ENCODE measurements at places on chromosomes 7 and 10. TPM values are rescaled to one million over a fixed set of nuclear protein-coding genes. Genes with fewer than 3 reads are reported as not detected.

DNA sequence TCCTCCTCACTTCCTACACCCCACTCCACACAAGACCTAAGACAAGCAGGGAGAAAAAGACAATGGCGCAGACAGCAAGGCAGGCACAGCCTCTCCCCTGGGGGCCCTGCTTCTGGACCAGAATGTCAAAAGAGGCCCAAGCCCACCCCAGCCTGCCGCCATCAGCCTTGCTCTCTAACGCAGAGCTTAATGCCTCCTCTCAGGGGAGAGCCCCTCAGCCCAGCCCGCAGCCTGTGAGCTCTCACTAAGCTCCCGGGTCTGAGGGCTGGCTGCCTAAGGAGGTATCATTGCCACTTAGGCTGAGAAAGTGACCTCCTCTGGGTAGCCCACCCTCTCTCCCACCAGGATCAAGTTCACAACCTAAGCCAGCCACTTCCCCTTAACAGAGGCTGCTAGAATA lies 16.7 kb downstream of the SLIT1 start:
- no peak for DNase-seq

DNA sequence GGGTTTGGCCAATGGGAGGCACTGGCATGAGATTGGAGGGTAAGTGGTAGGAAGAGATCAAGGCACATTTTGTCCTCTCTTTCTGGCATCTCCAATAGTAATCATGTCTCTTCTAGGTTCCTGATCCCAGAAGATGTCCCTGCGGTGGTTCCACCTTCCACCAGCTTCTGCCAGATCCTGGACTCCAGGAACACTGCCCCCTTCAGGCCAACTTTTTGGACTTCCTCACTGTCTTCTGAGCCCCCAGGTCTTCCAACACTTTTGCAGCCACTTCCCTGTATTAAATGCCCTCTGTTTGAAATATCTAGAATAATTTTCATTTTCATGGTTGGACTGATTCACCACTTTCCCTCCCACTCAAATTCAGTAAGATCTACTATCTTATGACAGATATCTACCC lies 60.9 kb downstream of the BAMBI start:
- DNase-seq = no peak

- DNase-seq = no peak
Measured at GRCh38 chr7:24436131-24436920, 136.9 kb upstream of the PALS2 start.

- peak; percentile 69 for DNase-seq
Measured at GRCh38 chr7:44639671-44640321, 33.4 kb downstream of the OGDH start.

GRCh38 chr7:117132321-117133120 lies 179.2 kb downstream of the ST7 start:
- DNase-seq = peak; percentile 97

- DNase-seq = peak; percentile 8
Measured at GRCh38 chr7:108296911-108297310, 159.3 kb downstream of the NRCAM start.

- DNase-seq = no peak
Measured at GRCh38 chr10:95785942-95786669, 30.1 kb downstream of the ENTPD1 start.

GRCh38 chr10:16049050-16049449 lies 188.7 kb upstream of the MINDY3 start:
- peak; percentile 3 for DNase-seq

GRCh38 chr7:80876894-80877414 lies 41.9 kb downstream of the SEMA3C start:
- peak; percentile 66 for DNase-seq

GRCh38 chr10:84344526-84344925 lies 16.1 kb downstream of the CCSER2 start:
- no peak for DNase-seq

GRCh38 chr7:93390660-93391059 lies 158.5 kb downstream of the VPS50 start:
- DNase-seq = no peak

- no peak for DNase-seq
Measured at GRCh38 chr7:33888166-33888565, 17.2 kb upstream of the BMPER start.

DNA sequence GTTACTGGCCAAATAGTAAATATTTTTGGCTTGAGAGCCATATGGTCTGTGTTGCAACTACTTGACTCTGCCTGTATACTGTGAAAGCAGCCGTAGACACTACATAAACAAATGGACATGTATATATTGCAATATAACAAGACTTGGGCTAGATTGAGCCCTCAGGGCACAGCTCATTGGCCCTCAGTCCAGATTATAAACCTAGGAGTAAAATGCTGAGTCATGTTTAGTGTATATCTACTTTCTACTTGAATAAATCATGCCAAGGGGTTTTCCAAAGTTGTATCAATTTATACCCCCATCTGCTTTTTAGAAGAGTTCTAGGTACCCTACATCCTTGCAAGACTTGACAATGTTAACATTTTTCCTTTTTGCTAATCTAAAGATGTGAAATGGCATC lies 27.4 kb upstream of the POU6F2 start:
- no peak for DNase-seq

DNA sequence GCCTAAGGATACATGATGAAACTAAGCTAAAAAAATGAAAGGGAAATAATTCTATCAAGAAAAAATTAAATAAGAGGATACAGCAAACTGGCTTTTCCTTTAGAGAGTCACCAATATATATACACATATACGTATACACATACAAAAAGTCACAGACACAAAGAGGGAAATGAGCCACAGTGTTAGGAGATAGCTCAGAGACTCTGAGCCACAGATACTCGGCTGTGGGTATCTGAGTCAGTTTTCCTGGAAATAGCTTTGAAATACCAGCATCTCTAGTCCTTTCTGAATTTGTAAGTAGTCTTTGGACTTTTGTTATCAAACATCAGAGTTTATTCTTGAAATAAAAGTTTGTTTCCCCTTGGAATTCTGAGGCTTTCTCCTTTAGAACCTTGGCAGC lies 111.8 kb downstream of the TBXAS1 start:
- no peak for DNase-seq

DNA sequence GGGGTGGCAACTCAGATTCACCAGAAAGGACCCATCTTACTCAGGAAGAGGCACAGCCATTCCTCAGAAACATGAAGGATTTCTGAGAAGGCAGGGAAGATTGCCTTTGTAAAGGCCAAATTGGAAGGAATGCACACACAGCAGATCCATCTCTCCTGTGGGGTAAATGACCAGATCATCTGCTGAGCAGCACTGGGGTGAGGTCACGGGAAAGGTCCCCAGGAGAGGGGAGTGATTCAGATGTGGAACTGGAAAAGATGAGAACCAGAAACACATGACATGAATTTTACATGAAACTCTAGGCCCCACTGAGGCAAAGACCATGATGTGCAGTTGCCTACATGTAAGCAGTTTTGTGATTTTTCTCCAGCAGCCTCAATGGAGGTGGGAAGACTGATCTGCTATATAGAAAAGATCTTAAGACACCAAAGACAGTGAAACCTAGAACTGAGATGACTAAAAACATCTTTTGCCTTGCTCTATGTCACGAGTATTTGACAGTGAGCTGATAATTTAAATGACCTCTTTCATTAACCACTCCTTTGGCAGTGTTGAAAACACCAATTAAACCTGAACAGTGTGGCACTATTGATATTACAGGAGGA lies 91.6 kb downstream of the AMPH start:
- DNase-seq = no peak

GRCh38 chr10:69636626-69637605 lies 6.9 kb downstream of the FAM241B start:
- DNase-seq = peak; percentile 20

DNA sequence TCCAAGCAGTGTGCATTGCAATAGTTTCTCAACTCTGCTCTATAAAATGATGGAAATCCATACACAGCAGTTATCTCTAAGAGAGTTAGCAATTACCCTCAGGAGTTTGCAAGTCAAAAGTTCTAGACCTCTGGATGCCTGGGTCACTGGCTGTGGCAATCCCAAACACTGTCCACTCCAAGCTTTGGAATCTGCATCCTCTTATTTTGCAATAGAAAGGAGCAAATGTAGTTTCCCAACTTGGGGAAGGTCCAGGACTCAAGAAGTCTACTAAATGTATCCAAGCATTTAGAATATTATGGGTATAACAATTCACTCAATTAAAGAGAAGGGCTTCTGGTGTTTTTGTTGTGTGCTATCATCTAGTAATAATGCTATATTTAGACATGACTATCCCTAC lies 131.3 kb upstream of the NRP1 start:
- DNase-seq = peak; percentile 22

- peak; percentile 28 for DNase-seq
Measured at GRCh38 chr10:132497861-132498561, 39.6 kb upstream of the INPP5A start.

DNA sequence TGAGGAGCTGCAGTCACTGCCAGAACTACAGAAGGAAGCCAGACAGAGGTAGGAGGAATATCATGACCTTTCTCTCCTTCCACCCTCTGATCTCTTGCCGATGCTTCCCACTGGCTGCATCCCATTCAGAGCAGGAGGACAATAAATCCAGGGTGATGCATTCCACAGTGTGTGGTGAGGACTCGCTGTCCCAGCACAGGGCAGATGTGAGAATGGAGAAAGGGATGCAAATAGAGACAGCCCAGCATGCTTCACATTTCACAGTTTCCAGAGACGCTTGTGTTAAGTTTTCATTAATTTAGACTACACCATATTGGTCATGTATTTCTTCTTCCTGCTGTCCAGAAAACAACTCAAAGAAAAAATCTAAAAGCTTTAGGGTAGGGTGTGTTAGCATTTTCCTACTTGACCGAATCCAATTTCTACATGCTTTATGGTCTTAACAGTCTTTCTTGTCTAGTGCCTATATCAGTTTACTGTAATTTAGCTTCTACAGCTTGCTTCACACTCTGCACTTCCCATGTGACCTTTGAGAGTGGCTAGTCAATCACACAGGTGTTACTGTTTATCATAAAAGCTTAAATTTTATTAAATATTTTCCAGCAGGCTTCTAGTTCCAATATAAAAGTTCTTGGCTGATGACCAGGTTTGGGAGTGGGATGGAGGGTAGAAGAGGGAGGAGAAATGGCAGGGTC lies 155.6 kb downstream of the RAPGEF5 start:
- no peak for DNase-seq

- DNase-seq = peak; percentile 35
Measured at GRCh38 chr10:44807451-44807850, 103.7 kb upstream of the TMEM72 start.

- DNase-seq = no peak
Measured at GRCh38 chr10:133180965-133181639, 21.1 kb downstream of the KNDC1 start.

- DNase-seq = peak; percentile 34
Measured at GRCh38 chr7:127251465-127252376, 1.0 kb downstream of the GRM8 start.

- DNase-seq = no peak
Measured at GRCh38 chr10:113922787-113923570, 68.5 kb downstream of the NHLRC2 start.

- DNase-seq = no peak
Measured at GRCh38 chr7:26284477-26284876, 7.2 kb upstream of the SNX10 start.

- DNase-seq = no peak
Measured at GRCh38 chr10:3100856-3101640, 33.7 kb downstream of the PFKP start.

DNA sequence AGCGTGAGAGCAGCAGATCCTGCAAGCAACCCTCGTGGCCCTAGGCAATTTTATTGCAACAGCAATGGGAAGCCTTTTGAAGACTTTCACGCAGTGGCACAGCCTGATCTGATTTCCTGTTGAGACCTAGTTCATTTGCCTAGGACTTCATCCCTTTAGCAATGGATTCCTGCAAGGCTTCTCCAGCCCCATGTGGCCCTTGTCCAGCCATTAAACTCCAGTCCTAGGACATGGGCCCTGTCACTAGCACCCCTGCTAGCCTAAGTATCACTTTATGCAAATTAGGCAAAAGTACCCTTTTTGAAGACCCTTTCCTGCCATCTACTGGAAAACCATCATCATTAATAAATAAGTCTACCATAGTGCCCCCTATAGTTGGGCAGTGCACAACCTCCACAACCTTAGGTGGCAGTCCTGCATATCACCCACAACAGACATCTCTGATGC lies 379.4 kb downstream of the GALNT17 start:
- DNase-seq = no peak

DNA sequence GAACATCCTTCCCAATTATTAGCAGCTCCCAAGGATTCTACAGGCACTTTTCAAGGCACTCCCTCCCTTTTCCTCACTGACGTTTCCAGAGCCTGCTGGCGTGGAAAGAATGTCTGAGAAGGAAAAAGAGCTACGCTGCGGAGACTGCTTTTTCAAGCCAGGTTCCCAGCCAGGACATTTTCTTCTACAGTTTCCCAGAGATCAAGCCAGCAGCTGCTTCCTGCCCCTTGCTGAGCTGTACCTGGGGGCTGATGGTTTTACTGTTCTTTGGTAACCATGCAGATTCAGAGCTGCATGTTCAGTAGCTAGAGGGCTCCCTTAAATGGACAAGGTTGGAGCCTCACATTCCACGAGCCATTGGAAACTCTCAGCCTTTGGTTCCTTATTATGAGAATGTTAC lies 133.4 kb downstream of the EVX1 start:
- no peak for DNase-seq

DNA sequence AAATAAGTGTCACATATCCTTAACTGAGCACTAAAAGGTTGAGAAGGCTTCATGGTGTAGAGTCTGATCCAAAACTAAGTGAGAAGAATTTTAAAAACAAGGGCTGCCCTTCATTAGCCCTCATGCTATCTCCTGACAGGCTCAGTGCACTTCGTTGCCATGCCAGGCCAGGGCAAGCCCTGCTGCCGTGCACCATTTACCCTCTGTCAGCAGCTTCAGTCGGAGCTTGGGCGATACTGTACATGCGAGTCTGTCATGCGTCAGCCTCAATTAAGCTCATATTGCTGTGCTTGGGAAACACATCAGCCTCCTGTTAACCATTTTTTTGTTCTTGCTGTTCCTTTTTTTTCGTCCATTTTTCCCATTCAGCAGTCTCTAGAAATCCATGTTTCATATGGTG lies 166.6 kb downstream of the VTI1A start:
- DNase-seq = no peak

GRCh38 chr10:119198438-119198837 lies 8.9 kb upstream of the GRK5 start:
- peak; percentile 34 for DNase-seq

DNA sequence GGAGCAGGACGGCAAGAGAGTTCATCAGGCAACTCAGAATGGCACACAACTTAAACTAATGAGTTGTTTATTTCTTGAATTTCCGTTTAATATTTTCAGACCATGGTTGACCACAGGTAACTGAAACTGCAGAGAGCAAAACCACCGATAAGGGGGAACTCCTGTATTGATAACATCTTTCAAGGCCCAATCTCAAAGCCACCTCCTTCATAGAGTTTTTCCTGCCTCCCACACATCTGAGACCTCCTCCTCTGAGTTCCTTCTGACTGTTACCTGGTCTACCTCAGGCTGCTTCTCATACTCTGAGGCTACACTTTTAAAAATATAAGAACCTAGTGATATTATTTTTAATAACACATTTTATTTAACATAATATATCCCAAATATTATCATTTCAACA lies 341.5 kb upstream of the NPVF start:
- DNase-seq = no peak

Gene CRYGN
- total RNA-seq = not detected

Gene FXYD4
- not detected for total RNA-seq

Gene ZNF425
- 3.8 TPM for total RNA-seq

Gene MMRN2
- 7.3 TPM for total RNA-seq

Gene TPST1
- total RNA-seq = 46.0 TPM

Gene THSD7A
- not detected for total RNA-seq

Gene SUN3
- not detected for total RNA-seq

Gene GNA12
- total RNA-seq = 24.3 TPM

Gene LFNG
- total RNA-seq = 3.6 TPM

Gene SPACDR
- not detected for total RNA-seq

Gene ARMC3
- not detected for total RNA-seq

Gene LOXL4
- 507 TPM for total RNA-seq

Gene FKBP14
- 28.3 TPM for total RNA-seq

Gene SCRN1
- 82.2 TPM for total RNA-seq

Gene LBX1
- not detected for total RNA-seq

Gene OR6B1
- total RNA-seq = not detected
